ENCODE measurements at places on chromosomes 1 and 21. TPM values are rescaled to one million over a fixed set of nuclear protein-coding genes. Genes with fewer than 3 reads are reported as not detected.

DNA sequence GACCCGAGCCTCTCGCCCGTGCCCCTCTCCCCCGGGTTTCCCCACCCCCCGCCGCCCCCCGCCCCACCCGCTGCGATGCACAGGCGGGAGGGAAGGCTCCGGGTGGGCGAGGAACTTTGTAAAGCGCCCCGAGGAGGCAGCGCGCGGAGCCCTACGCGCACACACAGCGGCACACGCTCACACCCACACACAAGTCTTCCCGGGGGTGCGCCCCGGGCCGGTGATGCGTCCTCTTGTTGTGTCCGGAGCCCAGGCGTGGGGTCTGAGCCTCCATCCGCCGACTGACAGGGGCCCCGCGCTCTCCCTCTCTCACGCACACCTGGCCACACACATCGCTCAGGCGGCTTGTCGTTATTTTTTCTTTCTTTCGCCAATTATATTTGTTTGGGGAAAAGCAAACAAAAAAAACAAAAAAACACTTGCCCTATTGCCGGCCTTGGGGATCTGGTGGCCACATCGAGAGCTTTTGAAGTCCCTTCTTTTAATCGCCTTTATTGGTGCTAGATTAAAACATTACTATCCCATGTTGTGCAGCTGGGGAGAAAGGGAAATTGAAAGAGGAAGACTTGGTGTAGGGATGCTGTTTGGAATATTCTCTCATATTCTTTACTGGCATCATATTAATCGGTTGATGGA is 770 bp downstream of the NTNG1 start:
- no peak for DNase-seq

GRCh38 chr1:69739251-69739605 is 171.5 kb downstream of the LRRC7 start:
- no peak for DNase-seq

The KRTAP19-3 gene
- not detected for polyA plus RNA-seq

GRCh38 chr1:214943054-214943453 is 139.5 kb upstream of the KCNK2 start:
- DNase-seq, result no peak

- DNase-seq, result no peak
Measured at GRCh38 chr1:187067160-187067559, 238.4 kb downstream of the PLA2G4A start.

The PSMB2 gene
- 37.2 TPM for polyA plus RNA-seq

The HSPA13 gene
- 1.8 TPM for polyA plus RNA-seq

The ELF3 gene
- polyA plus RNA-seq, result 569 TPM

- no peak for DNase-seq
Measured at GRCh38 chr1:215584389-215584788, 17.3 kb downstream of the KCTD3 start.

The USH2A gene
- not detected for polyA plus RNA-seq

The F3 gene
- polyA plus RNA-seq, result 17.4 TPM

DNA sequence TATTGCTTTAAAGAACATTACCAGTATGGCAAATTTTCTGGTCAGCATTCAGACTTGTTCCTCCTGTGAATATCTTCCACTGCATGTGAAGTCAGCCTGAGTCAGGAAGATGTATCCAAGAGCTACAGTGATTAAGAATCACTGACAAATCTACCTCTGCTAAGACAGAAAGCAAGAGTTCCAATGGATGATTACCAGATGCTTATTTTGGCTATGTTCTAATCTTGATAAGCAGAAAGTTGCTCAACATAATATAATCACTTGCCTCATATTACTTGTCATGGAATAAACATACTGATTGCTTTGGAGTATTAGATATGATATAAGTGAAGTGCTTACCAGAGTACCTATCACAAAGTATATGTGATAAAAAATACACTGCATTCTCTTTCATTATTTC is 738.1 kb downstream of the ADGRL2 start:
- no peak for DNase-seq

The IL19 gene
- not detected for polyA plus RNA-seq

The POFUT2 gene
- polyA plus RNA-seq, result 21.6 TPM

The TENT5C gene
- polyA plus RNA-seq, result 9.9 TPM

DNA sequence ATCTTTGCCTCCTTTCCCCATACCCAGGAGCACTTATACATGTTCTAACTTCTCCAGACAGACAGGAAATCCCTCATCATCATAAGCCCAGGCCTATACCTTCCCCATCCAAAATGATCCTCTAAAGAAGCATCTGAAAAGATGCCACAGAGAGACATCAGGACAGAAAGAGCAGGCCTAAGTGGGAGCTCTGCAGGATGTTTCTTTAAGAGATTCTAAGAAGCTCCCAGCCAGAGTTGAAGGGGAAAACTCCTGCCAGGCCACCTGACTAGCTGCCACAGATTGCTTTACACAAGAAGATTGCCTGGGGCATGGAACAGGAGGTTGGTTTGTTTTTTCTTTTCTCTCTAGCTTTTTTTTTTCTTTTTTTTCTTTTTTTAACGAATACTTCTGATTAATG is 275.8 kb downstream of the VAV3 start:
- peak; percentile 78 for DNase-seq

GRCh38 chr1:110233861-110234260 is 23.7 kb downstream of the KCNC4 start:
- DNase-seq, result no peak

Measured in sigmoid colon (tissue), 7 donors.